ENCODE measurements at places on chromosomes 12 and 14.

GRCh38 chr12:14187002-14187401 lies 178.5 kb upstream of the ATF7IP start:
- no peak for DNase-seq

- peak; percentile 0 for DNase-seq
These were observed 29.5 kb downstream of the CEP170B start for GRCh38 chr14:104894331-104895206.

- DNase-seq: no peak
These were observed 121.2 kb upstream of the SLC35F4 start for GRCh38 chr14:57987051-57987450.

DNA sequence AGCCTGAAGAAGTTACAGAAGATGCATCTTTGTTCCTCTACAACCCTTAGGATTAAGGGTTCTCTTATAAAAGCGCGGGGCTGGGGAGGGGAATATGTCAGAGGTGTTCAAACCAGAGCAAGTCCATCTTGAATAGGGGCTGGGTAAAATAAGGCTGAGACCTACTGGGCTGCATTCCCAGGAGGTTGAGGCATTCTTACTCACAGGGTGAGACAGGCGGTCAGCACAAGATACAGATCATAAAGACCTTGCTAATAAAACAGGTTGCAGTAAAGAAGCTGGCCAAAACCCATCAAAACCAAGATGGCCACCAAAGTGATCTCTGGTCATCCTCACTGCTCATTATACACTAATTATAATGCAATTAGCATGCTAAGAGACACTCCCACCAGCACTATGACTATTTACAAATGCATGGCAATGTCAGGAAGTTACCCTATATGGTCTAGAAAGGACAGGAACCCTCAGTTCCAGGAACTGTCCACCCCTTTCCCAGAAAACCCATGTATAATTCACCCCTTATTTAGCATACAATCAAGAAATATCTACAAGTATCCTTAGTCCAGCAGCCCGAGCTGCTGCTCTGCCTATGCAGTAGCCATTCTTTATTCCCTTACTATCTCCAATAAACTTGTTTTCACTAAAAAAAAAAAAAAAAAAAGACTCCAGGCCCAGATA lies 108.1 kb upstream of the FOXN3 start:
- DNase-seq: no peak

GRCh38 chr12:110039085-110039807 lies 9.1 kb downstream of the C12orf76 start:
- DNase-seq: peak; percentile 69

DNA sequence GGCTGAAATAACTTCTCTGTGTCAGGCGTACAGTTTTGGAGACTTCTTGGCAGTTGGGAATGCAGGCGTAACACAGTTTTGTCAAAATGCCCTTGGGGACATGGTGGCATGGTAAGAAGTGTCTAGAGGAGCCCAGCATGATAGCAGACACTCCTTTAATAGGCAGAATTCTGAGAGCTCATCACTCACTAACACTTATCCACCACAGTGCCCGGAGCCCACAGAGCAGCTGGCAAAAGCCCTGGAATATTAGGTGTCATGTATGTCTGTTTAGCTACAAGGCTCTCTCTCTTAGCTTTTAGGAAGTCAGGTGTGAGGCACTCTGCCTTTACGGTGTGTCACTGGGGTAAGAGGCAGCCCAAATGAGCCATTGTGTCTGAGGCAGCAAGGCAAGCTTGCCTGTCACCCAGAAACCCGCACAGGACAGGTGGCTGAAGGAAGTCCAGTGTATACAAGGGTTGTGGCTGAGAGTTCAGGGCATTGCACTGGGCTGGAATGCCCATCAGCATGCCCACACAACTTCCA lies 96.3 kb downstream of the ESRRB start:
- DNase-seq: no peak

DNA sequence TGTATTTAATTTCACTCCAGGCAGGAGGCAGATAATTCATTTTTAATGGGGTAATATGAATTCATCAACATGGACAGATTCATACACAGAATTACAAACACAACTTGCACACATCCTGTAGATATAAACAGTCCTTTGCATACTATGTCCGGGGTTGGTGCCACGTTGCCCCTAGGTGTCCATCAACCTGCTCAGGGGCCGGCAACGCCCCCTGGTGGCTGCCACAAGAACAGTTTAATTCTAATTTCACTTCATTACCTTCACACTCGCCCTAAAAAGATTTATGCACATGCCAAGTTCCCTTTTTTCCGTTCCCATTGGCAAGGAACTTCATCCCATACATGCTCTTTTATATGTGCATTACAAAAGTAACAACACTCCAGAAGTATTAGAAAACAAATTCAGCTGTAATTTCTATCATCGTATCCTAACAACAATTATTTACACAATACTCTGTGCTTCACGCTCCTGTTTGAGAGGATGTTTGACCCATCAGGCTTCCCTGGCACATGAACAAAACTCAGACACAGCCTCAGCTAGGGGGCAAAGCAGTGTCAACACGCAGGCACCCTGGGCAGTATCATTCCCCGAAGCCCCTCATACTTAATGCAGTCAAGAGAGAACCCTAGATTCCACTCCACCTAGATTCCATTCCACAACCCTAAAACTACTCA lies 15.5 kb downstream of the MANSC1 start:
- peak; percentile 20 for DNase-seq

DNA sequence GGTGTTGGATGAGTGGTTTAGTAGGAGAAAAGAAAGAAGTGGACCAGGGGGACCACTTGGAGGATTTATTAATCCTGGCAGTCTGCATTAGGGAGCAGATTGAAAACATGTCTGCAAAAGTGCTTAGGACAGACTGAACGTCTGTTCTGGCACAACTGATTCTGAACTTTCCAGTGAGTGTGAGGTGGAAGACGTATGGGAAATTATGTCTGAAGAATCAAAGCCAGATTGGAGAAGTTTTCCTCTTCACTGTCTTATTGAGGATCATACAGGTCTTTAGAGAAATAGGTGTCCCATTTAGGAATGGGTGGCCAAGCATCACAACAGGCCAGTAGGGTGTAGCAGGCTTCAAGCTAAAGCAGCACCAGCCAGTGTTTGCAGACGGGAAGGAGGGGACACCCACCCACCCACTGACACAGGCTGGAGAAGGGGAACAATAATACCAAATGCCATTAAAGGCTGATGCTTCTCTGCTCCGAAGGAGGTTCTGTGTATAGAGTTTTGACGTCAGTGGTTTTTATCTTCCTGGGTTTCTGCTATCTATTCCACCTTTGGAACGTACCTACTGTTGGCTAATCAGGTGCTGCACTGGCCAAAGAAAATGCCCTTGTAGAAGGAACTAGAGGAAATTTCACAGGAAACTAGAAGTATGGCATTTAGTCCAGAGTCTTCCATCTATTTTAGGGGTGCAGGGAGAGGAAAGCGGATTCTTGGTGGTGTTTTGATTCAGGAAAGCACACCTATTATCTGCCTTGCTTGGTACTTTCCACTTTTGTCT lies 1.8 kb downstream of the SRRM4 start:
- DNase-seq: no peak

DNA sequence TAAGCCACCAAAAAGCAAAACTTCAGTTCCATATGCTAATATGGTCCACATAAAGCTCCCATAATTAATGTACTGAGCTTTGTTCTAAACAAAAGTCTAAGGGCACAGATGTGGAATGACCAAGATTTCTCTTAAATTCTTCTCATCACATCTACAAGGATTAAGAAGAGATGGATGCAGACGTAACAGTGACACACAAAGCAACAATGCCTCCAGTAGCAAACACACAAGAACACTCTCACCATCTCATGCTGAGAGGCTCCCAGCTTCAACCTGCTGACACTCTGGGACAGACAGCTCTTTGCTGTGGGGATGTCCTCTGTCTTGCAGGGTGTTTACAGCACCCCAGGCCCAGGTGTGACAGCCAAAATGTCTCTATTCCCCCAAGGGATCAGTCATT lies 48.2 kb downstream of the SETD3 start:
- no peak for DNase-seq

GRCh38 chr14:45649051-45649450 lies 396.0 kb upstream of the MIS18BP1 start:
- DNase-seq: no peak

DNA sequence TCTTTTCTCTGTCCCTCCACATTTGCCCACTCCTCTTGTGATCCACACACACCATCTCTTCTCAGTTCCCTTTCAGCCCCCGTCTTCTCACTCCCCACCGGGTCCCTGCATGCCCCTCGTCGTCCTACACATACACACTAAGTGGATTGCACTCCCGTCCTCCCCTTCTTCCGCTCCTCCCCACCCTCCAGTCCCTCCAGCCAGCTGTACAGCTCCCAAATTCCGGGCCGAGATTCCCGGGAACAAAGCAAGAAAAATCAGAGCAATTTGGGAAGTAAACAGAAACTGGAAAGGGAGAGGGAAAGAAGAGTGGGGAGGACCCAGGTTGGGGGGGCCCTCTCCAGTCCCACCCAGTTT lies 282 bp upstream of the IGFBP6 start:
- DNase-seq: no peak

- no peak for DNase-seq
These were observed 13.3 kb upstream of the BTG1 start for GRCh38 chr12:92158796-92159439.

GRCh38 chr12:75825686-75826085 lies 205.9 kb downstream of the PHLDA1 start:
- DNase-seq: peak; percentile 74

GRCh38 chr12:118361092-118361404 lies 11.7 kb downstream of the TAOK3 start:
- DNase-seq: no peak

- DNase-seq: no peak
These were observed 193.1 kb downstream of the SOX5 start for GRCh38 chr12:23756416-23756815.

DNA sequence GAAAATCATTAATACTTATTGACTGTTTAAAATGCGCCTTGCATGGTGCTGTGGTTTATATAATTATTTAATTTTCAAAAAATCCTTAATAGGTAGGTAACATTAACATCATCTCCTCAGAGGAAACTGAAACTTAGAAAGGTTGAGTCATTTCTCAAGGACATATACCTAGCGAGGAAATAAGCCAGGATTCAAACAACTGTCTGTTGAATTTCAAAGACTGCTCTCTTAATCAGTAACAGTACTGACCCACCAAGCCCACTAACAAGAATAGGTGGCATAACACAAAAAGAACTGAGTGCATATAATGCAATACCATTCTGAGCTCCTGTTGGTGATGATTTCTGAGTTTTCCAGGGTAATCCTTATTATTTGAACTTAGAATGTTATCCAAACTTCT lies 174.3 kb downstream of the SOX5 start:
- no peak for DNase-seq

DNA sequence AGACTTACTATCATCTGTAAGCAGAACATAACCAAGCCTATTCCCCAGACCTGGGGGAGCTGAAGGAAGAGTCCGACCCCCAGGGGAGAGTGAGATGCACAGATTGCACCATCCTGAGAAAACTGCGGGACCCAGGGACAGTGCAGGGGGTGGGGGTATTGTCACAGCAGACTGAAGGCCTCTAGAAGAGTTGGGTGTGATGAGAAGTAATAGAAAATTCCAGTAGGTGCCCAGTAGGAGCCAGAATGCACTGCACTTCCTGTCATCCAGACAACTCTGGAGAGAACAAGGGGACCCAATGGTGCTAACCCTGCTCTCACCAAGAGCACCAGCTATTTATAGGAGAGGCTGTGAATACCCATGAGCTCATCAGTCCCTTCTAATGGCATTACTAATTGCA lies 190.1 kb downstream of the BCL11B start:
- no peak for DNase-seq

DNA sequence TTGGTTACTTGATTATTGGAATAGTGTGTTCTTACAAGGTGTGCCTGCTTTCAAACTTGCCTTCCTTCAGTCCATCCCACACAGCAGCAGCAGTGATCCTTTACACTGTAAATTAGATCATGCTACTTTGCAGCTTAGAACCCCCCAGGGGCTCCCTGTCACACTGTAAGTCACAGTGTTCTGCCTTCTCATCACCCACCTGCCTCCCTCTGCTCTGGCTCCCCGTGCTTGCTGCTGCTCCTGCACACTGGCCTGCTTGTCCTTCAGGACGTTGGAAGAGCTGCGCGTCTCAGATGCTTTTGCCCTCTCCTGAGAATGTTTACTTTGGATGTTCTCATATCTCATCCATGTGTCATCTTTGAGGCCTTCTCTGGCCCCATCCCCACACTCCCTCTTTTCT lies 27.3 kb downstream of the ZC3H14 start:
- no peak for DNase-seq

DNA sequence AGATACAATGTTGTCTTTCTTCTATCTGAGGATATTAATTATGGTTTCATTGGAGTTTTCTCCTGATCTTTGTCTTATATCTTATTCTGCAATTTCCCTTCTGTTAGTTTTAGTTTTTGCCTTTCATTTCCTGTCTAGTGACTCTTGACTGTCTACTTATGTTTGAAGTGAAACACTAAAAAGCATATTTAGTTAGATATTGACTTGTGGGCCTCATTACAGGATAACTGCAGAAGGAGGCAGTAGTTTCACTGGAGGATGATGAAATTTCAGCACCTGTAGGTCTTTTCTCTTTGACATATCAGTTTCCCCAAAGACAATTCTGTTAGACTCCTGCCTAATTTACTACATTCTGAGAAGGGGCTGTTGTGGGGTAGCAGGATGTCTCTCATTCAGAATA lies 97.5 kb upstream of the NEDD1 start:
- no peak for DNase-seq

Data from NCI-H226 (cell line).